Activated CD8-positive, alpha-beta T cell treated with anti-CD3 and anti-CD28 coated beads, Interleukin-2, amount 10 ng/mL, durations not matched to agents 7 days and 5 days (primary cell): ENCODE measurements at places on chromosomes 2 and 18. TPM values are rescaled to one million over a fixed set of nuclear protein-coding genes. Genes with fewer than 3 reads are reported as not detected.

- DNase-seq = no peak
Observed at GRCh38 chr2:26114151-26114550, 58.7 kb upstream of the GAREM2 start.

GRCh38 chr2:160288324-160288723, 88.3 kb upstream of the ITGB6 start:
- no peak for DNase-seq

- DNase-seq = no peak
Observed at GRCh38 chr2:28991021-28991420, 9.9 kb downstream of the TOGARAM2 start.

DNA sequence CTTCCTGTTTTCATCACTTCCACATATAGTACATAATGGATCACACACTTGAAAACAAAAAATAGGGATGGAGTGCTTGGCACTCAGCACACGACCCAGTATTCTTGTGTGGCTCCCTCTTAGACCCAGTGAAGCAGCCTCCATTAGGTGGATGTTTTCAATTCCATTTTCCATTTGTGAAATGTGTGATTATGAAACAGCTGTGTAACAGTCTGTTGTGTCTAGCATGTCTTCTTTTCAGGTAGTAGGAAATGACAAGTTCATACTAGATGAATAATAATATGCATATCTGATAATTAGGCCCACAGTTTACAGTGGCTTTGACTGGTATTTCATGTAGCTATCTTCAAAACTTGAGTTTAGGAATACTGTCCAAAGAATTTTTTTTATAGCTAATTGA, 35.5 kb downstream of the EML6 start:
- no peak for DNase-seq

- DNase-seq = no peak
Observed at GRCh38 chr2:10449486-10449831, 1.3 kb upstream of the ODC1 start.

DNA sequence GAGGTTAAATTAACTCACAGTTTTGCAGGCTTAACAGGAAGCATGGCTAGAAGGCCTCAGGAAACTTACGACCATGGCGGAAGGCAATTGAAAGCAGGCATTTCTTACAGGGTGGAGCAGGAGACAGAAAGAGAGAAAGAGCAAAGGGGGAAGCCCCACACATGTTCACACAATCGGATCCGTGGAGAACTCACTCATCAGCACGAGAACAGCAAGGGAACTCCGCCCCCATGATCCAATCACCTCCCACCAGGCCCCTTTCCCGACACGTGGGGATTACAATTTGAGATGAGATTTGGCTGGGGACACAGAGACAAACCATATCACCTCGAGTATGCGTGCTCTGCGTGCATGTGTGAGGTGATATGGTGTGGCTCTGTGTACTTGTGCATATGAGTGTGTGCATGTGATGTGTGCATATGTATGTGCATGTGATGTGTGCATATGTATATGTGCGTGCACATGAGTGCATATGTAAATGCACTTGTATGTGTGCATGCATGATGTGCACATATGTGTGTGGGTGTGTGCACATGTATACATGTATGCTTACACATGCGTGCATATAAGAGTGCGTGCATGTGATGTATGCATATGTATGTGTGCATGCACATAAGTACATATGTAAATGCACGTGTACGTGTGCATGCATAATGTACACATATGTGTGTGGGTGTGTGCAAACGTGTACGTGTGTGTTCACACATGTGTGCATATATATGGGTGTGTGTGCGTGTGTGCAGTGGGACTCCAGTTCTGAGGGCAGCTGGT, 108.7 kb upstream of the HDAC4 start:
- no peak for DNase-seq

- DNase-seq = no peak
Observed at GRCh38 chr2:227228061-227228667, 63.7 kb downstream of the COL4A3 start.

DNA sequence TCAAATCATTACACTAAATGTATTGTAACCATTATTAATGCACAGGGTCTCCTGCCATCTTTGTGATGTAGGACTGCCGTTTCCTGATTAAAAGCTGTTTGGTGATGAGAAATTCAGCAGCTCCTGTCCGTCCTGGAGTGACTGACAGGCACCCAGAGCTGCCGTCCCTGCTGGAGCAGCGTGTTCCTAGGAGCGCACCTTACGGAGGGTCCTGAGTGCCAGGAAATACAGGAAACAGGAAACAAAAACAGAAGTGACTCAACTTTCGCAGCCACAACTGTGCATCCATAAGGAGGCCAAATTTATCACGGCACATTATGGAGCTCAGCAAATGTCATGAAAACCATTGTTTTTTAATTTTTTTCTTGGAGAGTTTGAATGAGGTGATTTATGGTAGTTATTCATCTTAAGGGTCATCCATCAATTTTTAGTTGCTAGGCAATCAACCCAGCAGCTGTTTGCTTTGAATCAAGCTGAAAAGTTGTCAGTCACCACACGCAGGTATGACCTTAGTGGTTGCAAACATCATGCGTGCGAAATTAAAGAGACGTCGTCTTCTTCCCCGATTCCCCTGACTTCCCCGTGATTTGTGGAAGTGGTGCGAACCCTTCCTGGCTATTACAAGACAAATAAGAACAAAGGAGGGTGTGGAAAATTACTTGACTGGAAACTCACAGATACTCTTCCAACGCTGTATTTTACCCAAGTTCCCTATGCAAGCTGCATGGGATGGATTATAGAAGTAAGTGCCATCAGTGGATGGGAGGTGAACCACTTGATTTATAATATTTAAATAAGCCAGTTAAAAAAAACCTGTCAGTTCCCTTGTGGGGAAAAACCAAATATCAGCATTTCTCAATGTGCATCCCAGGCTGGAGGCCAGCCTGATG, 19.8 kb downstream of the TSHZ1 start:
- no peak for DNase-seq

GRCh38 chr2:238344517-238344916, 24.2 kb downstream of the TRAF3IP1 start:
- no peak for DNase-seq

DNA sequence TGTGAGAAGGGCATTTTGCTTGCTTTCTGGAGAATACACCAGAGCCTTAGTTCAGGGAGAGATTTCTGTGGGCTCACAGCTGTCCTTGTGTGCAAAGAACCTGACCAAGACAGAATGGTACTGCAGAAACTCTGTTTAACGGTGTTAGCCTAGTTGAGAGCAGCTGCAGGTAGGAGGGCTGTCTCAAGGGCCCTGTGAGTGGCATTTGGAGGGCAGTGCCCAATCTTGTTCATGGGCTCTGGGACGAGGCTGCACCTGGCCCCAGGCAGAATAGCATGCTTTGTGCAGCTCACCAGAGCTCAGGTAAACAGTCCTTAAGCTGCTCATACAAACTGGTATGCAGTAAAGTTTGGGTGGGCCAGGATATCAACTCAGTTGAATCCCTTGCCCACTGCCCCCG, 16.9 kb upstream of the RGPD4 start:
- no peak for DNase-seq

DNA sequence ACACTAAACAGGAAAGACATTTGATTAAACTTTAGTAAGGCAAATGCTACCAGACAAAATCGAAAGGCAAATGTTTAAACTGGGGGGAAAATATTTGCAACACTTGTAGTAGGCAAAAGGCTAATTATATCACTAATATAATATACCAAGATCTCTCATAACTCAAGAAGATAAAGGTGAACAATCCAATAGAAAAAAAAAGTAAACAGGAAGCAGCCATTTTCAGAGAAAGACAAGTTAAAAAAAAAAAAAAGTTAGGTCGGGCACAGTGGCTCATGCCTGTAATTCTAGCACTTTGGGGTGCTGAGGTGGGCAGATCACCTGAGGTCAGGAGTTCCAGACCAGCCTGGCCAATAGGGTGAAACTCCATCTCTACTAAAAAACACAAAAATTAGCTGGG, 4.4 kb upstream of the ACTG2 start:
- DNase-seq = no peak

DNA sequence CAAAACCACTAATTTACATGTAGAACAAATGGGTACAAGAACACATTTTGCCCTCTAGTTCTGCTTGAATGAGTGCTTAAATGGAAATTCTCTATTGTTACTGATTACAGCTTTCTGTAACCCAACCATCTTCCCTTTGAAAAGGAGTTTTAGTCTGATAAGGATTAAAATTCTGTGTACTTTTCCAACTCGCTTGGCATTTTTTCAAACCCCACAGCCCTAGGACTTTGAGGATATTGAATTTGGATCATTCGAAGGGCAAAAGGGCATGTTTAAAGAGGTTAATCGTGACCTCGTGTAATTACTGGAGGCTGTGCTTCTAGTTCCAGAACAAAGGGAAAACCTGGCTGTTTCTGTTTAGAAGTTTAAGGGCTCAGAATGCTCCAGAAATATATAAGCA, 432.3 kb downstream of the PID1 start:
- no peak for DNase-seq

- DNase-seq = no peak
Observed at GRCh38 chr2:174339561-174340399, 5.0 kb downstream of the SP9 start.

GRCh38 chr2:218975060-218975777, 9.8 kb downstream of the FEV start:
- no peak for DNase-seq

GRCh38 chr18:23833714-23834113, 144.5 kb downstream of the LAMA3 start:
- DNase-seq = no peak

GRCh38 chr2:62270728-62271127, 74.8 kb downstream of the B3GNT2 start:
- no peak for DNase-seq

- DNase-seq = no peak
Observed at GRCh38 chr2:24969784-24970183, 2.0 kb downstream of the DNAJC27 start.

- DNase-seq = no peak
Observed at GRCh38 chr2:14256890-14257289, 375.6 kb upstream of the LRATD1 start.

DNA sequence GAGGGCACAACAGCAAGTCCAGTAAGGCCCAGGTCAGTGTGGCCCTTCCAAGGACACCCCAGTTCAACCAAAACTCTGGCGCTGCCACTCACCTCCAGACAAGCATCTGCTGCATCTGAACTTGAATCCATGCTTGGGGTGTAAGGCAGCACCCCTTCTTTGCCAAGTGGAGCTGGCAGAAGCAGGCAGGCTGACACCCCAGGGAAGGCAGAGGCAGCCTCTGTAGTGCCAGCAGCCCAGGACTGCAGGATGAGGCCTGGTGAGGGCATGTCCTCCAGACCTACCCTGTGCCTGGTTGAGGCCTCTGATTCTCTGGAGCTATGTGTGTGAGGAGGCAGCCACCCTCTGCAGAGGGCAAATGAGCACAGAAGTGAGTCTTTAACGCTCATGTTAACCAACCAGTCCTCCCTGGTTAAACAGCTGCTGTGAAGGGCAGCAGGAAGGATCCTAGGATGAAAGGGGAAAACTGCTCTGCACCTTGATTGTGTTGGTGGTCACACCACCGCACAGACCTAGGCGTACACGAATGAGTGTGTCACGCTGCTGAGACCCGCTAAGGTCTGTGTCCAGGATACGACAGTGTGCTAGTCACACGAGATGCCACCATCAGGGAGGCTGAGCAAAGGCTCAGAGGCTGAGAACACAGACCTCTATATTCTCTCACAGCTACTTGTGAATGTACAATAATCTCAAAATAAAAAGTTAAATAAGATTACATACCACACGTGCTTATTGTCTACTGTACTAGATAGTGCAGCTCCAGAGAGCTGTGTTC, 2.2 kb downstream of the PARD6G start:
- peak; percentile 20 for DNase-seq

DNA sequence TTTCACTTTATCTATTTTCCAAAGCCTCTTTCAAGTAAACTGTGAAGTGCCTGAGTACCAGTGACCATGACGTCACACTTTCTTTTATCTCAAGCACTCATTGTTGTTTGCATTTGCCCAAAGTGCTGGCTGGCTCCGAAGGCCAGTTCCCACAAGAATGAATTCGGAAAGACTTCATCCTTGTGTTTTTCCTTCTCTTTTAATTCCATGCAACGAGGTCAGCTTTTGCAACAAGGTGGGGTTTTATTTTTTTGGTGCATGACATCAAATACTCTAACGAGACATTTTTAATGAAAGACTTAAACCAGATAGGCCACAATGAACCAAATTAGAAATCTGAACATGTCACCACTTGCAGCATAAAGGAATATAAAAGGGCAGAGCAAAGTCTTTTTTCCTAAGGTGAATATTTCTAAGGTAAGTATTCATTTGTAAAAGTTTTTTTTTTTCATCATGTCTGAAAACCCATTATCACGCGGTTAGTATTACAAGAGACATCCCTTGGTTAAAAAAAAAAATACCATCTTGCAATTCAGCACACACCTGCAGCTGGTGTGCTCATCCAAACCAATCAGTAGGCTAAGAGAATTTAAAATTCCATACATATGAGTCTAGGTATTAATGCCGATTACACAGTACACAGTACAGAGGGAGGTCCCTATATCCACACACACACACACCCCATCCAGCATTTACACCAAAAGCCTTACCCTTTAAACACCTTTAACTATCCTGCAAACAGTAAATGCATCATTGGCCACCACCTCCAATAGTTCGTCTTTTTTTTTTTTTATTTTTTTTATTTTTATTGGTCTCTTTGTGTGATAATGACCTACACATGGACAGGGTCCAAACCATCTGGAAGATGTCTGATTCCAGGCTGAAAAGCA, 2.3 kb downstream of the ARL4C start:
- peak; percentile 60 for DNase-seq

GRCh38 chr2:144151405-144151804, 368.5 kb downstream of the ZEB2 start:
- no peak for DNase-seq

DNA sequence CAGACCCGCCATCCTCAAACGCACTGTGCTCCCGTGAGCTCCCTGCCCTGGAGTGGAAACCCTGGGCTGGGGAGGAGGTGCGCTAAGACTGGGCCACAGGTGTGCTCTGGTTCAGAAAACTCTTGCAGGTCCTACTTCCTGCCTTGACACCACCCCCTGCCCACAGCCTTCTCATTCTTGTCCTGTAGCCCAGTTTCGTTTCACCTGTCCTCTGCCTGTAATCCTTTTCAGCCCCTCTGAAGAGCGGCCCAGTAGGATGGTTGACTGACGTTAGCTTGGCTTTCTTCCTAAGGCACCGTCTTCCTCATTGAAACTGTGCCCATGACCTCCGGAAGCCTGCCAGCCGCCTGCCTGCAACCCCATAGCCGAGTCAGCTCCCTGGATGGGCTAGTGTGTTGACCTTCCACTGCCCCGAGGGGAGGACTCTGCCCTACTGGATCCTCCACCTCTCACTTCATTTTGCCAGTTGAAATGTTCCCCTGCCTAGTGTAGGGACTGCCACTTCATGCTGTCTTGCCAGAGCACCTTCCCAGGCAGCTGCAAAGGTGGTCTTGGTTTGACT, 116.9 kb downstream of the AGAP1 start:
- DNase-seq = no peak

The PDE11A gene
- total RNA-seq = not detected

The CAD gene
- 83.7 TPM for total RNA-seq

The DNAH6 gene
- 0.89 TPM for total RNA-seq

The RRM2 gene
- total RNA-seq = 604 TPM

The LYG1 gene
- 1.6 TPM for total RNA-seq

The CYRIA gene
- 0.84 TPM for total RNA-seq

The TRIM43 gene
- total RNA-seq = not detected

The PXDN gene
- 0.92 TPM for total RNA-seq

The LTBP1 gene
- 0.03 TPM for total RNA-seq

The ASB18 gene
- not detected for total RNA-seq

The DLGAP1 gene
- not detected for total RNA-seq

The CHMP1B gene
- 22.8 TPM for total RNA-seq

The MEP1B gene
- total RNA-seq = not detected
